Mesenteric fat pad (tissue), 1 donor: ENCODE measurements at places on chromosomes 4 and X.

GRCh38 chrX:48520455-48520854 lies 1.2 kb upstream of the EBP start:
- no peak for DNase-seq

- DNase-seq = no peak
Measured at GRCh38 chr4:54099287-54099747, 646 bp upstream of the GSX2 start.

DNA sequence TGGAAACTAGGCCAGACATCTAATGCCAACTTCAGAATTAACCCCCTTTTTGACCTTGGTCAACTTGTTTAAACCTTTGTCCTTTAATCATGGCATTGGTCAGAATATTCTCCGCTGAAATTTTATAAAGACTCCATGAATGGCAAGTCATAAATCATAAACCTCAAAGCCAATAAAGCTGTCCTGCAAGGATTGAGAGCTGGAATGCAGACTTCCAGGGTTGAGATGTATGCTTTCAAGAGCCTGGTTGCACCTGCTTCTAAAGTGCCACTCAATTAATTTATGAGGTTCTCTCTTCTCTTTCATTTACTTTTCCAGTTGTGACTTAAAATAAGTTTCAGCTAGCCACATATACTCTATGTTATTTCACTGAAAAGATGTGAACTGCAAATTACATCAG lies 136.2 kb upstream of the HCCS start:
- DNase-seq = no peak

- DNase-seq = no peak
Measured at GRCh38 chr4:128866269-128866668, 56.8 kb downstream of the JADE1 start.

DNA sequence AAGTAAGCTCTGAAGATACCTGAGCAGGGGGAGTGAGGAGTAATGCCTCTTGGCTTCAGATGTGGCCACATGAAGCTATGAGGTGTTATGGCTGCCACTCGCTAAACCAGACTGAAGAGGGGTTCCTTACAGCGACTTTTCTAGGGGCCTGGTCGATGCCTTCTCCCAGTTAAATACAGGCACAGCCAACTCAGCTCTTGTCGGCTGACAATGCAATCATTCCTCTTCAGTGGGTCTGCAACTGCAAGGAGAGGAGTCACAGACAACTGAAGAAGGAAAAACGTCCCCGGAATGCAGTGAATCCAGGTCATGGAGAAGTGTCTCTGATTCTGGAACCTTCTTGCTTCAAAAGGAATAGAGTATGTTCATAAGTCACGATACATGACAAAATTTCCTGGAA lies 106.4 kb downstream of the RNF150 start:
- no peak for DNase-seq

DNA sequence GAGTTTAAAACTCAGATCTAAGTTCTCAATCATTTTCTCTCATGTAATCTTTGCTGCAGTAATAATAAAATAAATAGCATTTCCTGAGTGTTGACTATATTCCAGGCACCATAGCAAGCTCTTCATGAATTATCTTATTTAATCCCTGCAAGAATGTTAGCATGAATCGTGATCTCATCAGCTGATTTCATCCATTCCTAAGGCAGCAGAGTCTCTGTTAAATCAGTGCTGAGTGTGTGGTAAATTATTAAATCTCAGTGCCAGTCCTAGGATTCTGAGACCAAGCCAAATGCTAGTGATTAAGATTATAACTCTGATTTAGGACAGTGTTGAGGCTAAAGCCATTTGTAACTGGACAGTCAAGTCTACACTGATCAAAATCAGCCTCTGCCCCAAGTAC lies 240.3 kb upstream of the TAPT1 start:
- DNase-seq = no peak

DNA sequence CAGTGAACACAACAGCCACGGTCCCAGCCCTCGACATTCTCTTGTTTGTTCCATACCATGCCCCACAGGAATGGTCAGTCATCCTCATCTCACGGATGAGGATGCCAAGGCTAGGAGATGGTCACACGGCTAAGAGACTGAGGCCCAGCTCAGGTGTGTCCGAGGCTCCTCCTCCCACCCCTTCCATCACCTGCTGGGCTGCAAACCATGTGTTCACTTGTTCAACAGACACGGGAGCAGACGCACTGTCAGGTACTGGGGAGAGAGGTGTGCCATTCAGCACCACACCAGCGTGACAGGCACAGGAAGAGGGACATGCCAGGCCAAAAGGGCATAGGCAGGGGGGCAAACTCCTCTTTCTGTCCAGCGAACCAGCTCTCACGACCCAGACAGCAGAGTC lies 45.9 kb downstream of the ABLIM2 start:
- no peak for DNase-seq

DNA sequence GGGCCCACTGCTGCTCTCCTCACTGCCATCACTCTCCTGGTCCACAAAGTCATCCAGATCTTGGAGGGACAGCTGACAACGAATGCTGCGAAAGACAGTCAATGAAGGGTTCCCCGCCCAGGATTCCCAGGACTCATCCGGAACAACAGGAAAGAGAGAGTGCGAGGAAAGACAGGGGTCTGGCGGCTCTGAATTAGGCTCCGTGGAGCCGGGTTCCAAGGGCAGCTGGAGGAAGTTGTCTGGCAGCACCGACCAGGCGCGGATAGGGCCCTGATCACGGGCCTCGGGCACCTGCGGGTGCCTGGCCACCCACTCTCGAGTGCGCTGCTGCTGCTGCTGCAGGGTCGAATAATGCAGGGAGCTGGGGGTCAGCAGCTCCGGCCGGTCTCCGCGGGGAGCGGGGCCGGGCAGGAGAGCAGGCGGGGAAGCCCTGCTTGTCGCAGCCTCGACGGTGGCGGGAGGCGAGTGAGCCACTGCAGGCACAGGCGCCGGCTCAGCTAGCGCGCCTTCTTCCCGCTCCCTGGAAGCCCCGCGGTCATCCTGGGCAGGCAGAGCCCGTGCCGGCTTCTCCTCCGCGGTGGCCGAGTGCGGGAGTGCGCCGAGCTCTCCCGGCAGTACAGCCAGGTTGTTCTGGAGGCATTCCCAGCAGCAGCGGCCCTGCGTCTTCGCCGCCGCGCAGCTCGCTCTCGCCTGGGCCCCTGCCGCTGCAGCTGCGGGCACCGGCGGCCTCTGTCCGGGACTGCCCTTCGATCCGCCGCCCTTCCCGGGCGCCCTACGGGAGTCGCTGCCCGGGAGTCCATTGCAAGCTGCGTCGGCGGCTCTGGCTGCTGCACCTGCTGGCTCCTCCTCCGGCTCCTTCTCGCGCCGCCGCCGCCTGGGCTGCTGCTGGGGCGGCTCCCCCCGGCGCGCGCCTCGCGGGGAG lies 1.1 kb downstream of the SOWAHB start:
- DNase-seq = no peak

DNA sequence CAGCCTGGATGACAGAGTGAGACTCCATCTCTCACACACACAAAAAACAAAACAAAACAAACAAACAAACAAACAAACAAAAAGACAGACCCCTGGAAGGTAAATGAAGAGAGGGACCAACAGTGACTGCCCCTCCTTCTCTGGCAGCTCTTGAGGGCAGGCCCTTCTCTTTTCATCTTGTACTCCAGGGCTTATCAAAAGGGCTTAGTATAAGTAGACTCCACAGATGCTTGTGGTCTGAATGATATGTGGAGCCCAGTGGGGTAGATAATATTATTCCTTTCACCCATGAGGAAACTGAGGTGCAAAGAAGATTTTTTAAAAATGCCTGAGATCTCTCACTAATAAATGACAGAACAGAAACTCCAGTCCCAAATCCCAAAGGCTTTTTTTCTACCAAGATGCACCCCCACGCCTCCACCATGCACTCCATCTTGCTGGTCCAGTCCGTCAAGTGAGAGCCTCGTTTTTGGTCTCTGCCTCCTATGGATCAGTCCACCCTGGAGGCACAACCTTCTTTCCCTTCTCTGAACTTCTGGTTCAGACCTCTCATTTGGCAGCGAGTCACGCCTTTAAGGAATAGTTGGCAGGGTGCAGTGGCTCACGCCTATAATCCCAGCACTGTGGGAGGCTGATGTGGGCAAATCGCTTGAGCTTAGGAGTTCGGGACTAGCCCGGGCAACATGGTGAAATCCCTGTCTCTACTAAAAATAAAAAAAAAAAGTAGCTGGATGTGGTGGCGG lies 17.0 kb upstream of the CHRNA9 start:
- DNase-seq = no peak

DNA sequence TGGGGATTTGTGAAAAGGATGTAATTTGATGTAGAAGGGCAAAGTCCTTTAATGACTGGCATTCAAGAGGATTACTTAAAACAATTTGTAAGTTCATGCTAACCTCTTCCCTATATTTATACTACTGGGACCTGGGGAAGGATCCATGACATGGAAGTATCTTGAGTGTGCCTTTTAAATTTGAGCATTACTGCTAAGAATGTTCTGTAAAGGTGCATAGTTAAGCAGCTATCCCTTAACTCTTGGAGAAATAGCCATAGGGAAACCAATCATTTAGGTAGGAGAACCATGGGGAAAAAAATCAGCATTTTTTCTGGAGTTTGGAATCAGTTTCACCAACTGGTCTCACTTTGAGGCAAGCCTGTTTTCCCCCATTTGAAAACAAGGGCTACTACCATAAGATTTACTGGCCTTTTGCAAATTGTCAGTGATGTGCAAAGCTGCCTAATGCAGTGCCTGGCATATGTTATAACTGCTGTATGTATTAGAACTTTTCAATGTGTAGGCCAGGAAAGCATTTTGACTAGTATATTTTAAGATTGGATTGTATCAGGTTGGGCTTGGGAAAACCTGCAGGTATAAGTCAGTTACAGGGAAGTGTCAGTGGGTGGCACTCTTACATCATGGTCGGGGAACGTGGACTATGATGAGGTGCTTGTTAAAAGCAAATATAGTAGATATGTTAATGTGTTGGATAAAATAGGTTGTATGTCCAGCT lies 72.1 kb downstream of the PRSS12 start:
- DNase-seq = no peak

DNA sequence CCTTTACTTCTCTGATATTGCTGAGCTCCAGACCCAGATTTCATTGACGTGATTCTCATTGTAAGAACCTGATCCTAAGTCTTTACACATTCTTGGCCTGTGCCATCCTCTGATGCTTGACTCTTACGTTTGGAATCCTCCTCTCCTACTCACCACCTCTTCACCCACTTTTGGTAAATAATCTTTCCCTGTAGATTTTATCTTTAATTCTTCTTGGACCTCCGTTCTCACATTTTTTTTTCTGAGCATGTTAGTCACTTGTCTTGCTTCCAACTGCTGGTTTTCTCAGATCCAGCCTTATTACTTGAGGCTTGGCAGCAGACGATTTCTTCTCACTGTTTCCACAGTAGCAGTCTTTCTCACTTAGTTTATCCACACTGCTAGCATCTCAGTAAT lies 12.4 kb upstream of the SH3RF1 start:
- DNase-seq = no peak

DNA sequence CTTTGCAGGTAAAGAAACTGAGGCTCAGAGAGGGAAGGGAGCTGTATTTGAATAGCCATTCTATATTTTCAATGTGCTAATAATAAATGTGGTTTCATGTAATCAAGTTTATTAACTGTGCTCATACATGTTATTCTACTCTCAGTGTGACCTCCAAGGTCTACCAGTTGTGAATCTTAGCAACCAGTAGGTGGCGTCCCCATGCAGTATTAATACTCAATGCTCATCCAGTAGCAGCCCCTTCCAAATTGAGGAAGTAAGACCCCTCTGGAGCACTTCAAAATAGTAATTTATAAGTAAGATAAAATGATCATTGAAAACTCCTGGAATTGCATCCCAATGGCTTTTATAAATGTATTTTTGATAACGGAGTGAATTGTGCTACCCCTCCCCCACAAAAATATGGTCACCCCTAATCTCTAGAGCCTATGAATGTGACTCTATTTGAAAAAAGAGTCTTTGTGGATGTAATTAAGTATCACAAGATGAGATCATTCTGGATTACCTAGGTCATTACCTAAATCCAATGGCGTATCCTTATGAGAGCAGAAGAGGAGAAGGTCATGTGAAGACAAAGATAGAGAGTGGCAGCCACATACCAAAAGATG lies 20.4 kb upstream of the SEPSECS start:
- no peak for DNase-seq

GRCh38 chrX:30275498-30275897 lies 28.6 kb downstream of the MAGEB1 start:
- DNase-seq = no peak

GRCh38 chr4:163495900-163496299 lies 1.4 kb downstream of the TMA16 start:
- no peak for DNase-seq

GRCh38 chrX:82127228-82128123 lies 925.6 kb downstream of the SH3BGRL start:
- no peak for DNase-seq

- DNase-seq = no peak
Measured at GRCh38 chr4:38529189-38530115, 134.5 kb upstream of the KLF3 start.

GRCh38 chrX:1465286-1466231 lies 12.8 kb upstream of the ASMTL start:
- peak; percentile 71 for DNase-seq

DNA sequence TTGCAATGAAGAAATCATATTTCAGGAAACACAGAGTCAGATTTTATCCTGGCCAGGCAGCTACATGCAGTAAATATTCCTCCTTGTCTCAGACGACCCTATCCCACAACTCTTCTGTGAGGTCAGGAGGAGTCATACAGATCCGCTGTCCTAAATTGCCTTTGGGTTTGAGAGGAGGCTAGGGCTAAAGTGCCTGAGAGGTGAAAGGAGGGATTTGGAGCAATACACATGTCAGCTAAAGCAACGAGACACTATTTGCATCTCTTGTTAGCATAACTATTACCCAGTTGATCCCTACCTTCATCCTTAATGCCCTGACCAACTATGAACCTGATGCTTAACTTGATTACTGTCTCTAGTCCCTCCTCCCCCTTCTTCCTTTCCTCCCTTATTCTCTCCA lies 98.6 kb downstream of the TBC1D19 start:
- no peak for DNase-seq

DNA sequence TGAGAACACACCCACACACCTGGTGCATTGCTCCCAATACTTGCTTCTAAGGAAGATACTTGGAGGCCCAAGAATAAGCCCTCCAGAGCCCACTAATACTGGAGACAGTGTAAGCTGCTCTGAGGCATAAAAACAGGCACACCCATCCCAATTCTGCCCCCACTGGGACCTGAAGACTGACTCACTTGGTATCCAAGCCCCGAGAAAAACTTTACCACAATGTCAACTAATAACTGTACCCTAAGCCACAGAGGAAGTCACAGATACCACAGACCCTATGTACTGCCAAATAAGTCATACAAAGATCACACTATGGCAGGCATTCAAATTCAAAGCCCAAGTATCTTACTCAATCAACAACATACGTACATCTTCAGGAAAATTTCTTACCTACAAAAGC lies 398.2 kb upstream of the SPANXN1 start:
- no peak for DNase-seq

DNA sequence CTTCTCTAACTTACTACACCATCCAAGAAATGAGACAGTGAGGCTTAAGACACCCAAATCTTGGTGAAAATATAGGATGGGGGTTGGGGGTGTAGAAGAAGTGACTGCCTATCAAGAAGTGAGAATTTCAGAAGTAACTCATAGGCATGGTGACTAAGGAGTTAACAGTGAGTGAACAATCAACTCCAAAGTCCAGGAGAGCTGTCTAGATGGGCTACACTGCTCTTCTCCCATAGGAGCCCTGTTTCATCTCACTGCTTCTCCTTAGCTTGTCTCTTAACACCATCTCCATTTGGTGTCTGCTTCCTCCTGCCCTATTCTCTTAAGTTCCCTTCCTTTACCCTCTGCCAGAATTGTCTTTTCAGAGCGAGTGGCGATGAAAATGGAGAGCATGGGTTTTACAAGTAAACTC lies 22.7 kb downstream of the FABP2 start:
- DNase-seq = no peak
